Central memory CD8-positive, alpha-beta T cell (primary cell): ENCODE measurements at places on chromosomes 2 and 18.
A peak's percentile ranks its signal among the peaks of the same experiment; 100 is the strongest.

DNA sequence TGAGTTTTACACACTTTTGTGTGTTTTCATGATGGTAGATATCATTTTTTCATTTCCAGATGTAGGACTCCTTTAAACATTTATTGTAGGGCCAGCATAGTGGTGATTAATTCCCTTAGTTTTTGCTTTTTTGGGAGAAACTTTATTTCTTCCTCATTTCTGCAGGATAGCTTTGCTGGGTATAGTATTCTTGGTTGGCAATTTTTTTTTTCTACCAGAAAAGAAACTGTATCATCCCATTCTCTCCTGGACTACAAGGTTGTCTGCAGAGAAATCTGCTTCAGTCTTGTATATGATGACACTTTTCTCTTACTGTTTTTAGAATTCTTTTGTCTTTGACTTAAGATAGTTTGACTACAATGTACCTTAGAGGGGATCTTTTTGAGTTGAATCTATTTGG, 37.8 kb upstream of the RHOB start:
- H3K27ac ChIP-seq = no peak overlapping the region
- no peaks in the 10 kb centered on the region for H3K36me3 ChIP-seq
- H3K4me1 ChIP-seq = peaks cover 6% of the 10 kb centered on the region
- no peak for DNase-seq

DNA sequence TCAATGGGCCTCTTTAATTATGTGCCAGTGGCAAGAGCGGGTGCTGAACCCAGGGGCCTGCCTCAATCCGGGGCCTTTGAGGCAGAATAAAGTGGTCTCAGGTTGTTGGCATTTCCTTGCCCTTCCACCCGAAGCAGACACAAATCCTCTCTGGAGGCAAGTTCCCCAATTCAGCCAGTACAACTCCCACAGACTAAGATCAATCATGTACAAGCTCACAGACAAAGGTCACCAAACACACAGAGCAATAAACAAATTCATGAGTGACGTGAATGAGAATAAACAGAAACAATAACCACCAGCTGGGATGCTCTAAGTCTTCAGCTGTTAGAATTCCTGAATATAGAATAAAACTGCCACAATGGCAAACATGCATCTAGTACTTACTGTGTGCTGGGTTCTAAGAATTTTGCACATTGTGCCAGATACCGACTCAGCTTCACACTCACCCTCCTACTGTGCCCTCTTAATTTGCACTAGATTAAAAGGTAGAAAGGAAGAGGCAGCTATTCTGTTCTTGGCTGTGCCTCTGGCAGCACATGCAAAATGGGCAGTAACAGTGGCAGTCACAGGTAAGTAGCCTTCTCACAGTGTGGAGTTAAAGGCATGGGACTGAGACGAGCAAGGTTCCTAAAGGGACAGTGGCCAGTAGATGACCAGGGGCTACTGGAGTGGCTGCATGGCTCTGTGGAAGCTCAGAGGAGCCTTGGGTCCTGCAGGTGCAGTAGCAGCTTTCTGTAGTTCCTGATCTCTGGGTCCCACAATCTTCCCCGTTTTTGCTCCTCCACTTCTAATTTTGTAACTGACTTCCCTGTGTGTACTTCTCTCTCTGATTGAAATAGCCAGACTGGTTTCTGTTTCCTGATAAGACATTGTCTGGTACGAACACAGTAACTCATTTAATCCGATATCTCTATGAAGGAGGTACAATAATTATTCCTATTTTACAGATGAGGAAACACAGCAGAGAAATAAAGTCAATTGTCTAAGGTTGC, 34.6 kb upstream of the IL1B start:
- no peak overlapping the region for H3K27ac ChIP-seq
- peaks cover 50% of the 10 kb centered on the region for H3K27me3 ChIP-seq
- DNase-seq = no peak
- H3K4me3 ChIP-seq = no peak overlapping the region

DNA sequence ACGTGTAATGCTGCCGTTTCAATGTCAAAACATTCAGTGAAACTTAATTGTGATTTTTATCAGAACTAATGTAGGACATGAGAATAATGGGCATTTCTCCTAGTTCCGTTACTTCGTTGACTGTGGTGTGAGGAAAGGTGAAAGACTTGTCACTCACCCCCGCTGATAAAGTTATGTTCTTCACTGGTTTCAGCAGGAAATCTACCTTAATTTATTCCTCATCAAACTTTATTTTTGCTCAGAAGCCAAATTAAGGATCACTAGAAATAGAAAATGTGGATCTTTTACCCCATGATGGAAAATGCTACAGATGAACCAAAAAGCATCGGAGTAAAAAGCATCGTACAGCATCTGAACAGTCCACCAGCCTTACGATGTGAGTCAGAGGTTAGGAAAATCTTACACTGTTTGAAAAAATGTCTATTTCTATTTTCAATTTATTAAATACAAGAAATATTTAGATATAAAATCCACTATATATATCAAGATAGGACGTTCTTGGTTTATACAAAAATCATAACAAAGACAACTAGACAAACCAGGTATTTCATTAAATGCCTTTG, 1.0 kb upstream of the ROCK1 start:
- no peak overlapping the region for H3K4me3 ChIP-seq
- peaks cover 10% of the 10 kb centered on the region for H3K36me3 ChIP-seq
- no peak for DNase-seq
- peaks cover 11% of the 10 kb centered on the region for H3K4me1 ChIP-seq

- peaks cover 54% of the 10 kb centered on the region for H3K27me3 ChIP-seq
- no peak for DNase-seq
- H3K4me3 ChIP-seq = no peak overlapping the region
- H3K36me3 ChIP-seq = no peaks in the 10 kb centered on the region
- H3K4me1 ChIP-seq = no peaks in the 10 kb centered on the region
Observed at GRCh38 chr2:14634489-14635390, 2.2 kb downstream of the LRATD1 start.

GRCh38 chr2:198347349-198347748, 543.0 kb downstream of the PLCL1 start:
- no peak overlapping the region for H3K27ac ChIP-seq
- no peak overlapping the region for H3K4me3 ChIP-seq
- DNase-seq = no peak
- H3K4me1 ChIP-seq = no peaks in the 10 kb centered on the region
- H3K27me3 ChIP-seq = peaks cover 36% of the 10 kb centered on the region

GRCh38 chr2:45379399-45380087, 231.5 kb downstream of the SRBD1 start:
- H3K27ac ChIP-seq = no peak overlapping the region
- H3K4me3 ChIP-seq = no peak overlapping the region
- no peaks in the 10 kb centered on the region for H3K36me3 ChIP-seq
- H3K27me3 ChIP-seq = no peaks in the 10 kb centered on the region

DNA sequence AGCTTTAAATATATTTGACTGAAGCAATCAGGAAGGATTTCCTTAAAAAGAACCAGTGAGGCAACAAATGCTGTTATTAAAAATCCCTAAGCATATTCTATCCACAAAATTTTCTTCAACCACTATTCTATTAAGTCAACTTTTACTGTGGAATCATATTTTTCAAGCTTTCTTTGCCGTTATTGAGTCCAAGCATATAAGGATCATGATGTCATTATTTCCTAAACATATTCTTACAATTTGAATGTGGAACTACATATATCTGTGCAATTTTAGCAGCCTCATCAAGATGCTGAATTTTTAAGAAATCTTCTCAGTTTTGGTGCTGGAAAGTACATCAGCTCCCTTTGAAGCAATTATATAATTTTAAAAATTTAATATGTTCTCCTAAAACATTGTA, 5.6 kb downstream of the IFIH1 start:
- H3K36me3 ChIP-seq = peaks cover 19% of the 10 kb centered on the region
- peak overlapping the region; percentile 11 for H3K27ac ChIP-seq
- no peak overlapping the region for H3K4me3 ChIP-seq
- no peaks in the 10 kb centered on the region for H3K27me3 ChIP-seq
- DNase-seq = no peak

DNA sequence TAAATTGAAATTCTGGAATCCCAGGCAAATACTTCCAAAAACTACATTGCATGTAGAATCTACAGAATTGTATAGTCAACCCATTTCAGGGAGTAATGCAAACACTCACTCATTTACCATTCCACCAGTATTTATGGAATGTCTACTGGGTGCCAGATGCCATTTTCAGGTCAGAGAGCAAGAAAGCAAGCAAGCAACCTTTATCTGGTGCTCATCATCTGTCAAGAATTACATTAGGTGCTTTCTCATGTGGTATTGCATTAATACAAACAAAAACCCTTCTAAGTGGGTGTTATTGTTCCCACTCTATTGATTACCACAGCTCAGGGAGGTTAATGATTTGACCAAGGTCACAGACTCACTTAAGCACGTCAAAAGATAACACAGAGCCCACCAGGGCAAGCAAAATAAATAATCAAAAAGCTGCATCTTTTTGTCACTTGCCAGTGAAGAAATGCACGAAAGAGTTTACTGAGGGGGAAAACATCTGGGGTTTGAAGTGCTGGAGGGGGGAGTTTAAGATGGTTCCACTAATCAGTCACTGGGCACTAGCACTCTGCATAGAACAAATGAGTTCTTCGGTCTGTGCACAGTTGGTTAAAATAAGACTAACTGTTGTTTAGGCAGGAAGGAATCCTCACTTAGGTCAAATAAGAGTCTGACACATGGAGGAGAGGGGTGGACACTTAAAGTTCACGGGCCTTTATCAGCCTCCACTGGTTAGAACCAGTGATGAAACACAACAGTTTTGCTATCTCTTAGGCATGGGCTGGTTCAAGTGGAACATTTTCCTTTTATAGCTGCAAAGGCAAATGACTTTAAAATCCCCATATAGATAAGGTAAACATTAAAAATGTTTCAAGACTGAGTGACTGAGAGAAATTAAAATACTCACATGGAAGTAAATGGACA, 208.8 kb downstream of the CDH2 start:
- no peaks in the 10 kb centered on the region for H3K27me3 ChIP-seq
- H3K36me3 ChIP-seq = peaks cover 2% of the 10 kb centered on the region
- no peak overlapping the region for H3K27ac ChIP-seq
- no peaks in the 10 kb centered on the region for H3K4me1 ChIP-seq

DNA sequence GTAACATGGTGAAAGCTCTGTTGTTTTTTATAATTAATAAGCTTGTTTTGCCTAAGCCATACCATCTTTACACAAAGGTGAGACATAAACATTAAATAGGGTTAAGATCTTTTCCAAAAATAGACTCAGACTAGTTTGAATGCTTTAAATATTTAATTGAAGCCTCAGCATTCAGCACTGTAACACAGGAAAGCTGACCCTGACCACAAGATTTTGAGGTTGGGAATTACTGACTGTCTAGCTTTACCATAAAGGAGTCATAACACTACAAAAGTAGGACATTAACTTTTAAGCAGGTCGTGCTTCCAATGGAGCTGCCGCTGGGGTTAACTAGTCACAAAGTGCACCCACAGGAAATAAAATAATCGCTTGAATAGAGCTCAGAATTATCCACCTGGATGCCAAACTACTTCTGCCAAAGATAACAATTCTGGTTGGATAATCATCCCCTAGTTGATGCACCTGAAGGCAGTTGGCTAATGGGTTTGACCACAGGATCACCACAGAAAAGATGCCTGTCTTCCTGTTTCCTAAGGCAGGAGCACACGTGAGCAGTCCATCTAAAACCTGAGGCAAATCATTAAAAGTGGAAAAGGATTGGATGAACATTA, 106.2 kb downstream of the COBLL1 start:
- H3K4me1 ChIP-seq = no peaks in the 10 kb centered on the region
- H3K27ac ChIP-seq = no peak overlapping the region
- no peak for DNase-seq
- H3K4me3 ChIP-seq = no peak overlapping the region
- H3K27me3 ChIP-seq = no peaks in the 10 kb centered on the region
- no peaks in the 10 kb centered on the region for H3K36me3 ChIP-seq

GRCh38 chr2:68537809-68538208, 70.4 kb downstream of the APLF start:
- H3K4me1 ChIP-seq = no peaks in the 10 kb centered on the region
- no peak overlapping the region for H3K27ac ChIP-seq
- H3K4me3 ChIP-seq = no peak overlapping the region
- no peak for DNase-seq
- no peaks in the 10 kb centered on the region for H3K36me3 ChIP-seq
- no peaks in the 10 kb centered on the region for H3K27me3 ChIP-seq

DNA sequence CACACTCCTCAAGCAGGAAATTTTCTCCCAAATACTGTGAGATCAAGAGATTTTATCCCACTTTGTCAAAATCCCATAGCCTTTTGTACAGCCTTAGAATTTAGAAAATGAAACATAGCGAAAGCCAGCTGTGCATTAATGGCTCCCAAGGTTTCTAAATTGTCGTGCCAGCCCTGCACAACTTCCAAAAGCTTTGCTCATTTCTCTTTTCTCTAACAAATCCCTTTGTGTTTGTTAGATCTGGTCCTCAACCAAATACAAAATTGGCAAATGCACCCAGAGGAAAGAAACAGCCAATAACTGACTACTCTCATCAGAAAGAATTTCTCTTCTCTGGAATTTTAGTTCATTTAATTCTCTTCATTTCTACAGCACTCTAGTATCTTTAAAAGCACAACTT, 361.1 kb downstream of the INSIG2 start:
- peaks cover 7% of the 10 kb centered on the region for H3K27me3 ChIP-seq
- H3K27ac ChIP-seq = no peak overlapping the region
- H3K4me3 ChIP-seq = no peak overlapping the region
- DNase-seq = no peak
- no peaks in the 10 kb centered on the region for H3K4me1 ChIP-seq

- H3K4me1 ChIP-seq = no peaks in the 10 kb centered on the region
- no peak overlapping the region for H3K4me3 ChIP-seq
- DNase-seq = no peak
- peaks cover 2% of the 10 kb centered on the region for H3K36me3 ChIP-seq
Observed at GRCh38 chr2:239897596-239898235, 127.4 kb downstream of the NDUFA10 start.

DNA sequence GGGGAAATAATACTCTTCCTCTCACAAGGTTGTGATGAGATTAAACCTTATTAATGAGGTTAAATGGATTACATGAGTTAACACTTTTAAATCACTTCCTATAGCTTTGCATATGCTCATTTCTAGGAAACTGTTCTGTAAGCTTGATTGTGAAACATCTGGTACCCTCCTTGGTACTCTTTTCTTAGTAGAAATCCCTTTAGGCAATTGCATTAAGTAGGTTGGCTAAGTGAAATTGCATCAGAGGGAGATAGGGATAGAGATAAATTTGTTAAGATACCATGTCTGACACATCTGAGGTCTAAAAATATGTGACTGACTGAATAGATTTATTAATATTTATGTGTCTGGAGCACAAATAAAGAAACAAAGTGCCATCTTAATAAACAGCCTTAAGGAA, 275.9 kb upstream of the MAP2 start:
- H3K27me3 ChIP-seq = no peaks in the 10 kb centered on the region
- H3K4me1 ChIP-seq = no peaks in the 10 kb centered on the region
- no peak overlapping the region for H3K4me3 ChIP-seq
- DNase-seq = no peak
- H3K36me3 ChIP-seq = peaks cover 1% of the 10 kb centered on the region
